GF-D8 (cell line): ENCODE measurements at places on chromosomes 1 and 21.

DNA sequence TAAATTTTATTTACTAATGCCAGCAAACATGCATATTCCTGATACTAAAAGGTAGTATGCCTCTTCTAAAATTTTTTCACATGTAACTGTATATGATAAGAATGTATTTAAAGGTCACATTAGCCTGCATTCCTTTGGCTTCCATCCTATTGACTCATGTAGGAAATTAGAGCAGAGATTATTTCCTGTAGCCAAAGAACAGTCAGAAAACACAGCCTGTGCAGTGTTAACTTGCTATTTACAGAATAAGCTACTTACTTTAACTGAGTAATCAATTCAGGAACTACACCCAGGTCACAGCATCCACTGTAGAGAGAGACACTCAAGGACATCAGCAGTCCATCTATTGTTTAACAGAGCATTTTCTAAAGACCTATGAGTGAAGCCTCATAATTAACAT is 154.5 kb upstream of the ADGRL4 start:
- no peak for DNase-seq

DNA sequence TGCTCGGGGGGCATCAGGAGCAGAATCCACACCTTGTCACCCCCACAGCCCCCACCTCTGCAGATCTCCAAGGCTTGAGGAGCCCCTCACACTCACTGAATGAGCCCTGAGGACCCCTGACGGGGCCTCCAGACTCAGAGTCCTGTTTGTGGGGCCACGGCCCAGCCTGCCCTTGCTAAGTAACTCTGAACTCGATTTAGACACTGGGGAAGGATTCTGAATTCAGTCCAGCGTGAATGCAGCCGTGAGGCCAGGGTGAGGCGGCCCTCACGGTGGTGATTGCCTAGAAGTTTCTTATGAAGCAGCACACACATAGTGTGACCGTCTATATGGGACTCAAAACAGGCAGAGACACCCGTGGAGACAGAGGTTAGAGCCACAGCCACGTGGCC is 58.9 kb upstream of the ADARB1 start:
- DNase-seq = no peak

DNA sequence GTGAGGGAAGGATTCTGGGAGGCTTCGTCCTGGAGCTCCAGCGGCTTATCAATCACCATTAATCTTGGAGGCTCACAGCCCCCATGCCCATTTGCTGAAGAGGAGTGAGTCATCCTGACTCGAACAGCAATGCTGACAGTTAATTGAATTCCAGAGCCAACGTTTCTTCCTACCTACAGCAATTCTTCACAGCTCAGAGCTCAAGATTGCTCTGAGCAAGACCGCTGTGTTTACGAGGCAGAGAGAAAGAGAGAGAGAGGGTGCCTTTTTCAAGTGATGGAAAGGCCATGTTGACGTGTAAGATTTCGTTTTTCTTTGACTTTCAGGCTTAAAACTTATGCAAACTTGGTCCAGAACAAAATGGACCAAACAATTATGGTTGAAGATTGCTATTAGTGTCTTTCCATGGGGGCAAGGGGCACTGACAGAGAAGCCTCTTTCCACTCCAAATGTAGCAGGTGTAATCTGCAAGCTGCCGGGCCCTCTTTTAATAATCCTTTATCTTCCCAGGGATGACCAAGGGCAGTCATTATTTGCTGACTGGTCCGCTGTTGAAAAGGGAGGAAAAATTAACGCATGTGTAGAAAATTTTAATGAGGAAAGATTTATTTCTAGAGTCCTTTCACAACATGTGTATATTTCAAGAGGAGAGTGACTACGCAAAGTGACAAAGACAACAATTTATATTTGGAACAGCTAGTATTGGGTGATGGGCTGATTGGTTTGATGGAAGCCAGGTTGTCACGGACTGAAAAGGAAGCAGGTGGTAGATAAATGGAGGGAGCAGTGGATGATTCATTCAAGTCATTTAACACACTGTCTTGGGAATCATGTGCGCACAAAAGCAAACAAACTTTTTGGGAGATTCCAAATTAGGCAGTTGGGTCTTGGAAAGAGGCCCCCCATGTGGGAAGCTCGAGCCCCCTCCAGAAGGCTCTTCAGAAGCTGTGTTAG is 136.1 kb upstream of the IRF2BP2 start:
- DNase-seq = no peak

- DNase-seq = no peak
These were observed 214.2 kb downstream of the SLC44A5 start for GRCh38 chr1:75396745-75397144.

- no peak for DNase-seq
These were observed 64.7 kb downstream of the SNRPE start for GRCh38 chr1:203926025-203926540.

- DNase-seq = no peak
These were observed 9.5 kb downstream of the COL16A1 start for GRCh38 chr1:31694069-31694963.

DNA sequence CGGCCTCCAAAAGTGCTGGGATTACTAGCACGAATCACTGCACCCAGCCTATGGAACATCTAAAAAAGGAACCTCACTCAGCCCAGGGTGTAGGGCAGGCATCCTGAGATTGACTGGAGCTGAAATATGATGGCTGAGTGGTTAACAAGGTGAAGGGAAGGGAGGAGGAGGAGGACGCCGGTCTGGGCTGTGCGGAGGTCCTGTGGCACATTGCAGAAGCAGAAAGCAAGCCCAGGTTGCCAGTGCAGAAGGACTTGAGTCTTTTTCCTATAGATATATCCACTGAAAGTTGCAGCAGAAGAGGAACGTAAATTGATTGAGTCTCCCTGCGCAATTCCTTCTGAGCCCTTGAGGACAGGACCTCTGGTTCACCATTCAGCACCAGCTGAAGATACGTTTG is 1.5 kb upstream of the KIF17 start:
- no peak for DNase-seq
